ENCODE measurements at places on chromosomes 4 and X.

DNA sequence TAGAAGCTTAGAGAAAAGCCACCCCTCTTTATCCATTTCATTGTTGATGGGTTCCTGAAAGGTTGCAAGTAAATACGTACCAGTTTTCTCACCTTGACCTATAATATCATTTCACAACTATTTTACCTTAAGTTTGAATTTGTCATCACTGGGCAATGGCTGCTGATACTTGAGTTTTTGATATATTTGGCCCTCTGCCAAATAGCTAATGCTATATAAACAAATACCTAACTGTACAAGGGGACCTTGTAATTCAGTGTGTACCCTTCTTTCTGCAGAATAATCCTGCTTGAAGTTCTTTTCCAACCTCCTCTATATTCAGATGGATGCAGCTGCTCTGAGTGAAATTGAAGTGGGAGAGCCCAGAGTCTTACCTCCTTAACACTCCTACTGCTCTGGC is 19.0 kb upstream of the GLUD2 start:
- DNase-seq: no peak

- DNase-seq: no peak
These were observed 89.0 kb downstream of the GEMIN8 start for GRCh38 chrX:13940671-13941070.

GRCh38 chr4:154560824-154561231 is 2.0 kb upstream of the FGB start:
- no peak for DNase-seq

DNA sequence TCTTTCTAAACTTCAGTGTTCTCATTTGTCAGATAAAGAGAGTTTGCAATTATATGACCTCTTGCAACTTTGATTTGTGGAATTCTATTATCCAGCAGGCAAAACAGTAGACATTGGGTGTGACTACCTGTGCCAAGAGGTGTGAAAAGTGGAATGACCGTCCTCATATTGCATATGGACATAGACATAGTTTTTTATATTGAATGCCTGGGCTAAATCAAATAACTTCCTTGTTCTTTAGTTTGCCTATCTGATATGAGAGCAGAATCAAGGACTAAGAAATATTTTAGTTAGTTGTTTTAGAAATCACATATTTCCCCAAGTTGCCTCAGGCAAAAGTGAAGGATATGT is 117.7 kb upstream of the KLF8 start:
- no peak for DNase-seq

DNA sequence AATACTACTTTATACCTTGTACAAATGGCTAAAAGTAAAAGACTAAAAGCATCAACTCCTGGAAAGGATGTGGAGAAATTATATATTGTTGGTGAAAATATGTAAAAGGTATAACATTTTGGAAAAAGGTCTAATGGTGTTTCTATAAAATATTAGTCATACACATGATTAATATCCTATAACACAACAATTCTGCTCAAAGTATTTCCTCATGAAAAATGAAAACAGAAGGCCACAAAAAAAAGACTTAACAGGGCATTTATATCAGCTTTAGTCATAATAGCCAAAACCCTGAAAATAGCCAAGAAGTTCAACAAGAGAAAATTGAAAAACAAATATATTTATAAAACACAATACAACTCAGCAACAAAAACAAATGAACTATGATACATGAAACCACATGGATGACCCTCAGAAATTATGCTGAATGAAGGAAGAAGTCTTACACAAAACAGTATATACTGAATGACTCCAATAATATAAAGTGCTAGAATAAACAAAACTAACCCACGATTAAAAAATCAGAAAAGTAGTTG is 38.8 kb downstream of the TBCK start:
- DNase-seq: no peak

- no peak for DNase-seq
These were observed 23.3 kb upstream of the CBLL2 start for GRCh38 chrX:22249371-22249770.

GRCh38 chr4:2172161-2172560 is 69.8 kb downstream of the HAUS3 start:
- no peak for DNase-seq

DNA sequence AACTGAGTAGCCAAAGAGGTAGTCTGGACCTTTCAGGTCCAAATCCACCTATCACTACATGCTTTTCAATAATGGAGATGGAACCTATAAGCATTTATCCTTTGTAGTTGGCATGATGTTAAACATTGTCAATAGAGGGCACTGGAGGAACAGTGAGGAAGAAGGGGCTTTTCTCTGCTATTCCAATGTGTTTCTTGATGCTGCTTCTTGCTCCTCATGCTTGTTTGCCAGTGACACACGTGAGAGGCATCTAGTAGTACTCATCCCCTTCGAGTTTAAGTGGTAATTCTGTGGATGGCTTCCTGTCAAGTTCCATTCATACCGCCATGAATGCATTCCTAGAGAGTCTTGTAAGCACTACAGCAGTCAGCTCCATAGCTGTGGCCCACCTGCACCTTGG is 84.0 kb downstream of the NAA11 start:
- no peak for DNase-seq

- DNase-seq: peak; percentile 12
These were observed 75.7 kb downstream of the FAM114A1 start for GRCh38 chr4:38943343-38943742.

GRCh38 chr4:123974386-123975149 is 578.0 kb downstream of the SPRY1 start:
- no peak for DNase-seq

DNA sequence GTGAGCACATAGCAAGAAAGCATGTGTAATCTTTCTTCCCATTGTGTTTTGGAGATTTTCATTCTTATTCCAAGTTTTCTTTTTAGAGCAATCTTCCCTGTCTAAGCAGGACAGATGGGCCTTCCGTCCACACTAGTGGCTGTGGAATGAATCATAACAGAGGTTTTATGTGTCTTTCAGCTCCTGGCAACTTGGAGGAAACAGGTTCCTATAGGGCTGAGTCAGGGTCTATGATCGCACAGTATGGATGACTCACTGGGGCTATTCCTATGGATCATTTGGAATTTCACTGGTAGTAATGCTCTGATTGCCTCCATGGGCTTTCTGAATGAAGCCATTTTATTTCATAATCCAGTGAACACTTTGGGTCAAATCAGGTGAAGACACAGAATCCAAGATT is 51.8 kb upstream of the CBLL2 start:
- no peak for DNase-seq

DNA sequence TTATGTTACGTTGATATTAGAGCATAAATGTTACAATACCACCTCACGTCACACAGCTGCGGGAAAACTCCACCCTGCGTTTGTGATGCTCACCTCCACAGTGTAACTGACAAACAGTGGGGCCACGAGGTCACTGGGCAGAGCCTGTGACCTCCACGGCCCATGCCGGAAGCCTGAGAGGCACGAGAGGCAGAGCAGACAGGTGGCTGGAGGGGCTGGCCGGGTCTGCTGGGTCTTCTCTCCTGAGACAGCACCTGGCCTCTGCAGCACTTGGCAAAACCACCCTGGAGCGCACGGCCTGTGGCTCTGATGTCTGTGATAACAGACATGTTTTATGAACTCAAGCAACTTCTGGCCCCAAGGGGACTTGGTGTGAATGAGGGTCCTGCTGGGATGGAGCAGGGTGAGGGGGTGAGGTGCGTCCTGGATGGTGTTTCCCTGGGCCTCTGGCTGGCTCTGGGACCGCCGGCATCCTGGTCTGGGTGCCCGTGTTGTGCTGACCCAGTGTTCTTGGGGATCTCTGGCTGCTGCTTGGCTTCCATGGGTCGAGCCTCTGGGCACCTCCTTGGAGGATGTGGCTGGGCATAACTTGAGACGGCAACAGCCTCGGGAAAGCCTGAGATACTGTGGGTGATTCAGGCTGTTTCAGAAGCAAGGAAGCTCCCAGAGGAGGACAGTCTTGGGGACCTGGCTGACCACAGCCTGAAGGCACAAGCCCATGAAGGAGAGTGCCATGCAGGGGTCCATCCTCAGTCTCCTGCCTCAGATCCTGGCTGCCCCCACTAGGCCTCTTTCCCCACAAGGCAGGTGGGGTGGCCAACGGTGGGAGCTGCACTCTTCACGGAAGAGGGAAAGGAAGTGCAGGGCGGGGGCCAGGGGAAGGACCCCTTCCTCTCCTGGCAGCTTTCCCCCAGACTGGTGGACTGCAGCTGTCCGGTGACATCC is 19.7 kb downstream of the RNF212 start:
- no peak for DNase-seq

- DNase-seq: no peak
These were observed 64.4 kb upstream of the UCP1 start for GRCh38 chr4:140633124-140633523.

DNA sequence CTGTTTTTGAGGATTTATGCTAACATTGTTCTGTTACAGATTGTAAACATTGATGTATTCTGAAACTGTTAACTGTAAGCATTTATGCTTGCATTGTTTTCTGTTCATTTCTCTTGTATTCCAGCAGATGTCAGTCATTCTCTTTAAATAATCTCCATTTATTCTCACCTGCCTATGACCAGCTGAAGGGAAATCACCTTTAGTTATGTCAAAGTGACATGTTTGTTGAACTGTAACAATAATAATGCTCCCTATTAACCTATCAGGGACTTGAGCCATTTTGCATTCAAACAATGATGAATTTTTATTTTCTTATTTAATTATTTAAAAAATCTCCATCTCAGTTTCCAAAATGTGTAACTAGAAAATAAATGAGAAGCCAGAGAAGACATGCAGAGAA is 58.0 kb downstream of the SPCS3 start:
- DNase-seq: no peak

DNA sequence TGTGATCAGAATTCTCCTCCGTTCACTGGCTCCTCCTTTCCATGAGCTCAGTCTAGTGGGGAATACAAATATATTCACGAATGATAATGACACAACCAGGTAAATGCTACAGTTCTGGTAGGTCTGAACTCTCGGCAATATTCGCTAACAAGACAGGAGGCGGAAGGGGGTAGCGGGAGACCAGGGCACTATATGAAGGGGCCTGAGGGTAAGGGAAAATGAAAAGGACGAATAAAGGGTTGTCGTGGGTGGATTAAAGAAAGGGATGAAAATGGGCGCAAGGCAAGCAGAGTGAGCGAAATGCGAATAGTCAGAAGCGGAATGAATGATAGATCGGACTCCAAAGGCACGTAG is 743 bp downstream of the NKAP start:
- no peak for DNase-seq

DNA sequence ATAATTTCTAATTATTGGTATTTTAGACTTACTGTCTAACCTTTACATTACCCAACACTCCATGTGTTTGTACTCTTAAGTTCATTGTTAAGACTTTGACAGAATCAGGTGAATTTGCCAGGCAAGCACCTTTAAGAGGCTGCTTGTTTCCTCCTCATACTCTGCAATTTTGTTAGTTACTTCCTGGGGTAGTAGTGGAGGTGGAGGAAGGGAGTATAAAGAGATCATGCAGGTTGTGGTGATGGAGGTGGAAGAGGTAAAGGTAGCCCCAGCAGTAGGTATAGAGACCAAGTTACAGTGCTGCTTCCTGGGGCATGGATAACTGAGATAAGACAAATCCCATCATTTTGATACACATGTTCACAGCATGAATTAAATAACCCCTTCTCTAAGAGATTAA is 6.7 kb downstream of the WDR44 start:
- DNase-seq: no peak

GRCh38 chrX:16005917-16006316 is 117.4 kb upstream of the GRPR start:
- DNase-seq: no peak
